Activated naive CD8-positive, alpha-beta T cell treated with anti-CD3 and anti-CD28 coated beads for 36 hours (primary cell): ENCODE measurements at places on chromosomes 6 and 20. TPM values are rescaled to one million over a fixed set of nuclear protein-coding genes. Genes with fewer than 3 reads are reported as not detected.

GRCh38 chr20:32999603-33000250, 4.5 kb downstream of the SUN5 start:
- DNase-seq = no peak

GRCh38 chr6:28251661-28252008, 434 bp downstream of the ZKSCAN4 start:
- DNase-seq = peak; percentile 46

Gene AMD1
- 117 TPM for total RNA-seq

Gene ARG1
- not detected for total RNA-seq

Gene RAD21L1
- total RNA-seq = not detected
